ENCODE measurements at places on chromosomes 3 and 15. TPM values are rescaled to one million over a fixed set of nuclear protein-coding genes. Genes with fewer than 3 reads are reported as not detected.
A peak's percentile ranks its signal among the peaks of the same experiment; 100 is the strongest.

The MLF1 gene
- total RNA-seq = 1.3 TPM

DNA sequence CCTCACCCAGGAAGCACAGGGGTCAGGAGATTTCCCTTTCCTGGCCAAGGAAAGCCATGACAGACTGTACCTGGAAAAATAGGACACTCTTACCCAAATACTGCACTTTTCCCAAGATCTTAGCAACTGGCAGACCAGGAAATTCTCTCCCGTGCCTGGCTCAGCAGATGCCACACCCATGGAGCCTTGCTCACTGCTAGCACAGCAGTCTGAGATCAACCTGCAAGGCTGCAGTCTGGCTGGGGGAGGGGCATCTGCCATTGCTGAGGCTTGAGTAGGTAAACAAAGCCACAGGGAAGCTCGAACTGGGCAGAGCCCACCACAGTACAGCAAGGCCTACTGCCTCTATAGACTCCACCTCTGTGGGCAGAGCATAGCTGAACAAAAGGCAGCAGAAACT, 567.3 kb upstream of the LMCD1 start:
- DNase-seq = no peak
- no peak overlapping the region for H3K4me3 ChIP-seq
- no peak overlapping the region for H3K27ac ChIP-seq
- H3K27me3 ChIP-seq = no peaks in the 10 kb centered on the region
- no peaks in the 10 kb centered on the region for H3K36me3 ChIP-seq

DNA sequence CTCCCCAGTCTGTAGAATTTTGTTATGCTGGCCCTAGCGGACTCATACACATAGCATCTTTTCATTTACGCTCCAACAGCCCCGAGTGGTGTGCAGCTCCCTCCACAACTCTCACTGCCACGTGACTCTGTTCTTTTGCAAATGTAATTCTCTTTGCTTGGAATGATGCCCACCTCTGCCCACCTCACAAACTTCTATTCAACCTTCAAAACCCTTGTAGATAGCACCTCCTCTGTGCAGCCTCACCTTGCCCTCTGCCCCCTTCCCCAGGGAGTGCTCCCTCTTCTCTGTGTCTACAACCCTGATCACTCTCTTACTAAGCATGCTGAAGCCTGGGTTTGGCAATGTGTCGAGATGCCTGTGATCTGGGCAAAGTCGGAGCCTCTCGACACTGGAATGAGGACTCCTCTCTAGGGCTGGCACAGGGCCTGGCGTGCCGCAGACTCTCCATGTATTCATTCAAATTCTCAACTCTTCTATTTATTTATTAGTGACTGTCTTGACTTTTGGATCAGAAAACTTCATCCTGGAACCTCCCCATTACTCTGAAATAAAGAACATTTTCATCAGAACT, 73.5 kb downstream of the MGLL start:
- DNase-seq = peak; percentile 44
- H3K4me1 ChIP-seq = no peaks in the 10 kb centered on the region
- H3K4me3 ChIP-seq = no peak overlapping the region
- no peaks in the 10 kb centered on the region for H3K36me3 ChIP-seq
- H3K27ac ChIP-seq = peak overlapping the region; percentile 62
- H3K27me3 ChIP-seq = no peaks in the 10 kb centered on the region

The CCDC54 gene
- total RNA-seq = not detected

GRCh38 chr3:189529889-189530471, 101.2 kb upstream of the TP63 start:
- H3K36me3 ChIP-seq = no peaks in the 10 kb centered on the region
- H3K4me3 ChIP-seq = no peak overlapping the region
- no peak overlapping the region for H3K27ac ChIP-seq
- H3K27me3 ChIP-seq = no peaks in the 10 kb centered on the region

DNA sequence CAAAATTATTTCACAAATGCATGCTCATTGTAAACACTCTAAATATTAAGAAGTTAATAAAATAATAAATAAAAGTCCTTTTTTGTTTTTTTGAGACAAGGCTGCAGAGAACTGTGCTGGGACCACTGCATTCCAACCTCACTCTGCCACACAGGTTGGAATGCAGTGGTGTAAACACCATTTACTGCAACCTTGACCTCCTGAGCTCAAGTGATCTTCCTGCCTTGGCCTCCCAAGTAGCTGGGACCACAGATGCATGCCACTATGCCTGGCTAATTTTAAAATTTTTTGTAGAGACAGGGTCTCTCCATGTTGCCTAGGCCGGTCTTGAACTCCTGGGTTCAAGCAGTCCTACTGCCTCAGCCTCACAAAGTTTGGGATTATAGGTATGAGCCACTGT, 578.4 kb downstream of the ZIC1 start:
- no peak overlapping the region for H3K27ac ChIP-seq
- no peak overlapping the region for H3K4me3 ChIP-seq
- H3K36me3 ChIP-seq = no peaks in the 10 kb centered on the region

The OSTN gene
- total RNA-seq = not detected

The MYLK gene
- total RNA-seq = 117 TPM

The PAQR9 gene
- total RNA-seq = not detected

GRCh38 chr3:33202711-33203457, 15.7 kb downstream of the SUSD5 start:
- DNase-seq = no peak
- no peak overlapping the region for H3K4me3 ChIP-seq
- no peak overlapping the region for H3K27ac ChIP-seq
- no peaks in the 10 kb centered on the region for H3K27me3 ChIP-seq
- no peaks in the 10 kb centered on the region for H3K36me3 ChIP-seq

GRCh38 chr3:169662843-169663160, 710 bp downstream of the MECOM start:
- no peaks in the 10 kb centered on the region for H3K27me3 ChIP-seq
- H3K4me1 ChIP-seq = no peaks in the 10 kb centered on the region
- no peak for DNase-seq

DNA sequence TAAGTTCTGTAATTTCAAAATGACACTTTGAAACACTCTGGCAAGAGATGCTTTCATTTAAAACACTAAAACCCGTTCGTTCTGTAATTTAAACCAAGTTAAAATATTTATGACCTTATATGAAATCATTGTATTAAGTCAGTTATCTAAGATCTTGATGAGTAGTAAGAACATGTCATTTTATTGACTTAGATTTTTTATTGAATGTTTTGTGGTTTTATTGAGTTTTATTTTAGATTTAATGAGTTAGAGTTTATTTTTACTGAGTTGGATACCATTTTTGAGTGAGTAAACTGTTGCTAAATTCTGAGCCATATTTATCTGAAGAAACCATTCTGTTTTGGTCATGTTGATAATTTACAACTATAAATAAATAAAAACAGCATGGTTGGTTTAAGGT, 94.3 kb downstream of the PPARG start:
- H3K4me3 ChIP-seq = no peak overlapping the region
- no peak overlapping the region for H3K27ac ChIP-seq
- H3K36me3 ChIP-seq = peaks cover 3% of the 10 kb centered on the region
- H3K27me3 ChIP-seq = no peaks in the 10 kb centered on the region

The GOLGA6L6 gene
- total RNA-seq = not detected

DNA sequence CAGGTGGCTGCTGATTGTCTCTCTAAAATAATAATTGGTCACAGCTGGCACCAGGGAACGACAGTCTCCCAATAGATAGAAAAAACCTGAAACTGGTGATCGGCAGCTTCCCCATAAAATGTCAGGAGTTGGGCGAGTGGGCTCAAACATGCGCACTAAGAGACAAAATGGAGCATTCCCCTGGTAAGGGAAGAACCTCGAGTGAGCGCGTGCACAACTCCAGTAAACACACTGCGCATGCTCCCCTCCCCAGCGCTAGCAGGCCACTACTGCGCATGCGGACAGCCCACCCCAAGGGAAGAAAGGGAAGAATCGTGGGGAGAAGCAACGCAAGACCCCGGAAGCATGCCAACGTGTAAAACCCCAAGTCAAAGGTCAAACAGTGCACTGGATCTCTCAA, 7.7 kb upstream of the STARD5 start:
- no peak overlapping the region for H3K27ac ChIP-seq
- no peak overlapping the region for H3K4me3 ChIP-seq
- H3K4me1 ChIP-seq = no peaks in the 10 kb centered on the region
- H3K36me3 ChIP-seq = no peaks in the 10 kb centered on the region
- H3K27me3 ChIP-seq = no peaks in the 10 kb centered on the region

The FMN1 gene
- total RNA-seq = 36.9 TPM

The C2CD4A gene
- total RNA-seq = 1.7 TPM

DNA sequence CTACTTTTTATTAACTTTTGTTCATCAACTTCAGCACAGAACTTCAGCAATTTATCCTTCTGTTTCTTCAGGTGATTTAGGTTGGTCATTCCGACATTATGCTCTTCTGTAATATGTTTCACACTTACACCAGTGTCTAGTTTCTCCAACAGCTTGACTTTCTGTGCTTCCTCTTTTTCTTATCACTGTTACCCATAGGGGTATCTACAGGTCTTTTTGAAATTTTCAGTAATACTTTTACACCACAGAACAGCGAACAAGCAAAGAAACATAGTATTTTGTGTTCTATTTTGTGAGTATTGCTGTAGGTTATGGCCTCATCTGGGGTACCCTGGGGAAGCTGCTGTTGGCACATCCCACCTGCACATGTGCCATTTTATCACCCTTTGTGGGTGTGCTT, 260.7 kb downstream of the NSUN3 start:
- no peak overlapping the region for H3K27ac ChIP-seq
- no peak overlapping the region for H3K4me3 ChIP-seq
- no peak for DNase-seq
- no peaks in the 10 kb centered on the region for H3K27me3 ChIP-seq

The CLDN16 gene
- total RNA-seq = not detected

The TTLL13 gene
- not detected for total RNA-seq

- H3K4me3 ChIP-seq = no peak overlapping the region
- no peaks in the 10 kb centered on the region for H3K27me3 ChIP-seq
- H3K4me1 ChIP-seq = no peaks in the 10 kb centered on the region
- no peak overlapping the region for H3K27ac ChIP-seq
- no peak for DNase-seq
These were observed 62.7 kb upstream of the CBLB start for GRCh38 chr3:105931500-105931899.

The GNAT1 gene
- total RNA-seq = not detected

- H3K27ac ChIP-seq = no peak overlapping the region
These were observed 1.6 kb upstream of the RBMS3 start for GRCh38 chr3:29279286-29279685.

DNA sequence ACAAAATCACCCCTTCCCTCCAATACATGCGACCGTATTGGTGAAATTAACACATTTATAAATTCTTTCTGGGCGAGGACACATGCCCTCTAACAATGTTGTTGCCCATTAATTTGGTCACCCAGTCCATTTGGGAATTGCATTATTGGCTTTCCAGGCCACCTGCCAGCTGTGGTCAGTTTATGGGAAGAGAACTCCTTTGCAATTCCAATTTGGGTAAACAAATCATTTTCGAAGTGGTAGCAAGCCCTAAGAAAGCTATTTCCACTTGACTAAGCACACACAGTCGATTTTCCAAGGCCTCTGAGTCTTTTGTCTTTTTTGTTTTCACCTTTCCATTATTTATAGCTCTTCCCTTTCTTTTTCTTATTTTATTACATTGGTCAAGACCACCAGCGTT, 362.3 kb upstream of the RGMA start:
- no peaks in the 10 kb centered on the region for H3K4me1 ChIP-seq
- H3K27ac ChIP-seq = no peak overlapping the region
- H3K4me3 ChIP-seq = no peak overlapping the region
- no peaks in the 10 kb centered on the region for H3K36me3 ChIP-seq
- no peaks in the 10 kb centered on the region for H3K27me3 ChIP-seq
- no peak for DNase-seq

The CLN6 gene
- total RNA-seq = 19.0 TPM

DNA sequence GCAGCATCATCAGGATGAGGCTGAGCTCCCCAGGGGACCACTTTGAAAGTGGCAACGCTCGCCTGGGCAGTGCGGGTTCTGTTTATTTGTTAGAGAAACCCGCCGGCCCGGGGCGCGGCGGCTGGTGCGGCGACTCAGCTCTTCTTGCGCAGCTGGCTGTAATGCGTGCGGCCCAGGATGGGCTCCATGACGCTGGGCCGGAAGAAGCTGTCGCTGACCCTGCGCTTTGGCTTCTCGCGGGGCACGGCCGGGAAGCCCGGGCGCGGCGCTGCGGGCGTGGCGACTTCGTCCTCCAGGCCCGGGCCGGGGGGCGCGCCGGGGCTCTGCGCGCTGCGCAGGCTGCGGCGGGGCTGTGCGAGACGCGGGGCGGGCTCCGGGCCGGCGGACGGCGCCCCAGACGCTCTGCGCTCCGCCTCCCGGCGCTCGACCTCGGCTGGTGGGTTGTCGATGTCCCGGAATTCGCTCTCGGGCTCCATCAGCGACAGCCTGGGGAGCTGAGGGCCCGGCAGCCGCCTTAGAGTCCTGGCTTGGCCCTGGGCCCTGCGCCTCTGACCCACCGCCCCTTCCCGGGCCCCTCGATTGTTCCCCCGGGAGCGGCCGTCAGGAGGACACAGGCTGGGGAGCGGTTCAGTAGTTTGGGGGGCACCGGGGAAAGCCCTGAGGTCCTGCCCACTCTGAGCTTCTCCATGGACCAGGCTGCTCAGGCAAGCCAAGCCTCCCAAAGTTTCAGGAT, 10.3 kb upstream of the KIF7 start:
- peak overlapping the region; percentile 49 for H3K4me3 ChIP-seq
- DNase-seq = peak; percentile 66
- no peaks in the 10 kb centered on the region for H3K27me3 ChIP-seq
- H3K4me1 ChIP-seq = no peaks in the 10 kb centered on the region

- no peak overlapping the region for H3K4me3 ChIP-seq
- no peak overlapping the region for H3K27ac ChIP-seq
- no peak for DNase-seq
These were observed 447.4 kb downstream of the GABRB3 start for GRCh38 chr15:26325495-26325894.

The ACP3 gene
- total RNA-seq = 1.0 TPM

The C15orf62 gene
- 1.1 TPM for total RNA-seq

The NDN gene
- total RNA-seq = 9.9 TPM

DNA sequence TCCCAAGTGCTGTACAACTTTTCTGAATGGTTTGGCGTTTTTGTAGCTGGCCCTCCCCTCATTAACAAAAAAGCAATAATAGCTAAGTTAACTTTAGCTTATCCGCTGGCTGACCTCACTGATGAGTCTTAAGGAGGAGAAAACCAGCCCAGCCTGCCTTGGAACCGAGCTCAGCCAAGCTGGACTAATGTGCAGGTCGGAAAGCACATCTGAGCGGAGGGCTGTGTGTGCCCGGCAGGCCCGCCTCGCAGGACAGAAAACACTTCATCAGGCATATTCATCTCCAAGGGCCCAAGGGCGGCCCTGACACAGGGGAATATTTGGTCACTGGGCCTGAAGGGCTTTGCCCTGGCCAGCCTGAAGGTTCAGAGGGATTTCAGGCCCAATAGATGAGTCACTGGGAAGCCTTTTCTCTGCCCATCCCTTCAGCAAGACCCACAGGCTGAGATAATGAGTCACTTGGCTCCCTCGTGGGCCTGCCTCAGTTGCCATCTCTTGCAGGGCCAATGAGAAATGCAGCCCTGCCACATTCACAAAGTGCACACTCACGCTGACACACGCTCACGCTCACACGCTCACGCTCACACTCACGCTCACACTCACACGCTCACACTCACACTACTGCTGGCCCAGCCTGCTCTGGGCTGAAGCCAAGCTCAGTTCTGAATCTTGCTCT, 75.1 kb downstream of the SLC12A8 start:
- peaks cover 13% of the 10 kb centered on the region for H3K4me1 ChIP-seq
- peak overlapping the region; percentile 21 for H3K27ac ChIP-seq
- no peak overlapping the region for H3K4me3 ChIP-seq
- H3K27me3 ChIP-seq = no peaks in the 10 kb centered on the region
- H3K36me3 ChIP-seq = no peaks in the 10 kb centered on the region

The BCL2A1 gene
- total RNA-seq = not detected

The HESX1 gene
- total RNA-seq = not detected

The TMEM62 gene
- total RNA-seq = 87.5 TPM

GRCh38 chr3:108407886-108408285, 102.5 kb downstream of the MYH15 start:
- no peak for DNase-seq
- H3K27ac ChIP-seq = peak overlapping the region; percentile 27
- no peaks in the 10 kb centered on the region for H3K27me3 ChIP-seq
- no peak overlapping the region for H3K4me3 ChIP-seq

The CD276 gene
- 29.4 TPM for total RNA-seq

The CACNA2D3 gene
- not detected for total RNA-seq
